Sigmoid colon (tissue), 7 donors: ENCODE measurements at places on chromosomes 1 and 21. TPM values are rescaled to one million over a fixed set of nuclear protein-coding genes. Genes with fewer than 3 reads are reported as not detected.

OR2T29 gene
- not detected for total RNA-seq

AMY1C gene
- total RNA-seq: not detected

LIN28A gene
- not detected for total RNA-seq

ANGPTL3 gene
- not detected for total RNA-seq

CHIA gene
- not detected for total RNA-seq

PEAR1 gene
- total RNA-seq: 8.3 TPM

GNG4 gene
- total RNA-seq: 1.8 TPM

GSTM5 gene
- 3.2 TPM for total RNA-seq

B3GALT2 gene
- 4.9 TPM for total RNA-seq

KRTAP11-1 gene
- total RNA-seq: not detected

DNA sequence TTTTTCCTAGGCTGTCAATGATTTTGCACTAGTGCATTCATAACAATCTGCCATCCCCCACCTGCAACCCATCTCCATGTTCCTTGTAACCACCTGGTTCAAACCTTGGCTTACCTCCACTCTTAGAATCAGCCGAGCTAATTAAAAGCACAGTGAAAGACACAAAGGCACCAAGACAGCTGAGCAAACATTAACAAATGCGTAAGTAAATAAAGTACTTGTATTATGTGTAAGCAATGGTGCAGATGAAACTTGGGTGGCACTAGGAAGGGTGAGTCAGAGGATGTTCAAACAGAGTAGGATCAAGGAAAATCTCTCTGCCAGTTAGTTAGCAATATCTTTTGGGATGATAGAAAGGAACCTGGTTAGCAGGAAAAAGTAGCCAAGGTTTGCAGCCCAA, 5.1 kb upstream of the FOXJ3 start:
- DNase-seq: no peak

- no peak for DNase-seq
Measured at GRCh38 chr1:22096463-22096862, 44.0 kb downstream of the CDC42 start.

DNA sequence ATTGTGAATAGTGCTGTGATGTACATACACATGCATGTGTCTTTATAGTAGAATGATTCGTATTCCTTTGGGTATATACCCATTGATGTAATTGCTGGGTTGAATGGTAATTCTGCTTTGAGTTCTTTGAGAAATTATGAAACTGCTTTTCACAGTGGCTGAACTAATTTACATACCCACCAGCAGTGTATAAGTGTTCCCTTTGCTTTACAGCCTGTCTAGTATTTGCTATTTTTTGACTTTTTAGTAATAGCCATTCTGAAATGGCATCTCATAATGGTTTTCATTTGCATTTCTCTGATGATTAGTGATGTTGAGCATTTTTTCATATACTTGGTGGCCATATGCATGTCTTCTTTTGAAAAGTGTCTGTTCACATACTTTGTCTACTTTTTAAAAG, 54.5 kb upstream of the FAM78B start:
- no peak for DNase-seq

DNA sequence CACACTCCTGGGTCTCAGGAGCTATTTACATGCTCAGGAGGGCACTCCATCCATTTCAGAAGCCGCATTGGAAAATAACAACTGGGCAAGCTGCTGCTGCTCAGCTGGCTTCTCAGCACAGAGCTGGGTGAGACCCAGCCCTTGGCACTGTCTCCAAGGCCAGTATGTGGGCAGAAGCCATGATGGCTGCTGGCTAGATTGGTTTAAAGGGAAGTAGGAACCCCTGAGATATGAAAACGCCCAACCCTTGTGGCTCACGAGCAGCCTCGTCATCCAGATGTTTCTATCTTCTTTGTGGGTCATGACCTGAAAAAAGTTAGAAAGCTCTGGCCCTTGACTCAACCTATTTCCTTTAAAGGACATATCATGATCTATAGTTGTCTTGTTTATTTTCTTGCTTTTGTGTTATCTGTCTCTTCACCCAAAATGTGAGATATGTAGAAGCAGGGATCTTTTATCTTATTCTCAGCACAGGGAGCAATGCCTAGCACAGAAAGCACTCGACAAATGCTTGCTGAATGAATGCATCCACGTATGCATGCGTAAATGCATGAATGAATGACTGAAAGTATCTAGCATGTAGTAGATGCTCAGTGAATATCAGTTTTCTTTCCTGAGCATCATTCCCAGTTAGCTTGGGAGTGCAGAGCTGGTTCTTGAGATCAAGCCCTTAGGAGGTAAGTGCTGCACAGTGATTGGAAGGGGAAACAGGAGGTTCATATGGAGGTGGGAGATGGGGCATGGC, 11.6 kb downstream of the MYBPH start:
- DNase-seq: no peak

DNA sequence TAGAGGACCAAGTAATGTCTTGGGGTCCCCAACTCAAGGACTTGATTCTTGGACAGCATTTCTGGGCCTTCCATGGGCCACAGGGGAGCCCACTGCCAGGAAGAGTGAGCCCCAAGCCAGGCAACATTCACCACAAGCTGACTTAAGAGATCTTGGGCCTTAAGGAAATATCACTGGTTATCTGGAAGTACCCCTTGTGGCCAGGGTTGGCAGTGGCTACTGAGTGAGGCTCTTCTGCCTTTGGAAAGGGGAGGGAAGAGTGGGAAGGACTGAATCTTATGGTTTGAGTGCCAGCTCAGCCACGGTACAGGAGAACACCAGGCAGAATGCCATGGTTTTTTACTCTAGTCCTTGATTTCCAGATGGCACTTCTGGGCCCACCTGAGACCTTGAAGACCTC, 228.9 kb upstream of the RGS18 start:
- DNase-seq: no peak

GRCh38 chr1:53575141-53575954, 116.1 kb downstream of the DMRTB1 start:
- DNase-seq: peak; percentile 46

- no peak for DNase-seq
Measured at GRCh38 chr1:151001602-151002001, 5.1 kb downstream of the MINDY1 start.

DNA sequence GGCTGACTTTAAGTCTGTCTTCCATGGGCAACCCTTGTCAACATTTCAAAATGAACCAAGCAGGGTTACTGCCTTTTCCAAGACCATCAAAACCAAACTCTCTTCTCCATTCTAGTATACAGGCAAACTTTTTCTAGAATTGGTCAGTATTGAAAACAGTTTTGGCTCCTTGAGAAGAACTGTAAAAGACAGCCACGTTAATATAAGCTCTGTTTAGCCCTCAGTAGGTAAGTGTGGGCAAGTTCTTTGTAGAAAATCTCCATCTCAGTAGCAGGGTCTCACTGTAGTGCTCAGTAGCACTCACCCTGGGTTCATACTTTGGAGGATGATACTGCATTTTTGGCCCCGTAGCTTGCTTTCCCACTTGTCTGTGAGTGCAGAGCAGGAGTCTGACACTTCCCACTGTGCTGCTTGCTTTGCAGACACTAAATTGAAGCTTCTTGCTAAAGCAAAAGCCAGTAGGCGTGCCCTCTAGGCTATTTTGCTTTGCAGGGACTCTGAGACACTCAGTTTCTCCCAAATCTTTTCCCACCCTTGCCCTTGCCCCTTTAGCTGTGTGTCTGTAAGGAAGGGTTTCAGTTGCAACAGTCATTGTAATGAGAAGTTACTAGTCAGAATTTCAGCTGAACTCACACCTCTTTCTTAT, 34.3 kb upstream of the CACYBP start:
- DNase-seq: no peak

- no peak for DNase-seq
Measured at GRCh38 chr1:179303200-179303785, 9.7 kb downstream of the SOAT1 start.

GRCh38 chr1:47192458-47193384, 2.9 kb upstream of the PDZK1IP1 start:
- DNase-seq: peak; percentile 84

GRCh38 chr1:114428083-114428754, 82.8 kb downstream of the TRIM33 start:
- DNase-seq: no peak

- no peak for DNase-seq
Measured at GRCh38 chr1:9908871-9909233, 1.2 kb downstream of the CTNNBIP1 start.

- no peak for DNase-seq
Measured at GRCh38 chr1:89907727-89908212, 86.9 kb downstream of the LRRC8D start.

DNA sequence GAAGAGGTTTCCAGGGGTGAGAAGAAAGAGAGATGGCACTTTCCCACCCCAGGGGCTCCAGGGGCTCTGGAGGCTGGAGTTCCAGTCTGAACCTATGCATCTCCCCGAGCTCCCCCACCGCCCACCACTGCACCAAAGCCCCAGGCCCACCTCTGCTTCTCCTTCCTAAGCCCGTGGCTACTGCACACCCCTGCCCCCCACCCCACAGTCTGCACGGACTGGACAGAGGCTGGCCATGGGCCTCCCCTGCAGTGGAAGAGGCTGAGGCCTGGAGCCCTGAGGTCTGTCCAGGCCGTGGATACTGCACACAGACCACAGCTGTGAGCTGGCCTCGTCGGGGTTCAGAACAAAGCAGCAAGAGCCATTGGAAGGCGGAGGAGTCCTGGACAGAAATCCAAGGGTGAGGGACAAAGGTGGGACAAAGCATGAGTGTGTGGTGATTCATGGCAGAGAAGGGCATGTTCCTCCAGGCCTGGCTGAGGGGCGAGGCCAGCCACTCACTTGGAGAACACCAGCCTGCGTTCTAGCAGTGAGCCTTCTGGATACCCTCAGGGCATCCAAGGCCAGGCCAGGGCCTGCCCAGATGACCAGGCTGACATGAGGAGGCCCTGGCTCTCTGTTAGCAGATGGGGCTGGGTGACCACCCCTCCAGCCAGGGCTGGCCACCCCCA, 244.8 kb upstream of the VAMP3 start:
- no peak for DNase-seq

DNA sequence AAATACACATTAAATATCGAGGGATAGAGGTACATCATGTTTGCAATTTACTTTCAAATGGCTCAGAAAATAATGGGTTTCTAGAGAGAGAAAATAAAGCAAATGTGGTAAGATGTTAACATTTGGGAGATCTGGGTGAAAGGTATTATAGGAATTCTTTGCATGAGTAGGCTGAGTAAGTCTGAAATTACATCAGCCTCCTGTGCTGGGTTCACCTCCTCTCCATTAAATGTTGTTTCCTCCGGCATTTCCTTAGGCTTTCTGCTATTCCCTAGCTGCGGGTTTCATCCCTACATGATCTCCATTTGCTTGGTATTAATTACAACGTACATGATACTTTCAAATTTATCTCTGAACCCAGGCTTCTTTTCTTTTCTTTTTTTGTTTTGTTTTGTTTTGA, 31.6 kb downstream of the ZMYND12 start:
- no peak for DNase-seq

DNA sequence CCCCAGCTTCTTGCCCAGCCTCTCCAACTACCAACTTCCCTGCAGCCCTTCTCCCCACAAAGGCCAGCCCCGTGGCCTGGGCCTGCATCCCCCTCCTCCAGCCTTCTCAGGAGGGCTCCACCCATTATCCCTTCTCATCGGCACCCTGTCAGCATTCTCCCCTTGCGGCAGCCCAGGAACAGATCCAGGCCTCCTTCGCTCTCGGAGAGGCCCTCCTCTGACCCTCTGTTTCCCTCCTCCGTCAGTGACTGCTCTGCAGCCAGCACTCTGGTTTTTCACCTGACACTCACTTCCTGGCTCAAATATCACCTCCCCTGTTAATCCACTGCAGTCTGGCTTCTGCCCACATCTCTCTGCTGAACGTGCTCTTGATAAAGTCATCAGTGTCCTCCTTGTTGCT, 17.5 kb downstream of the ADGRB2 start:
- no peak for DNase-seq

DNA sequence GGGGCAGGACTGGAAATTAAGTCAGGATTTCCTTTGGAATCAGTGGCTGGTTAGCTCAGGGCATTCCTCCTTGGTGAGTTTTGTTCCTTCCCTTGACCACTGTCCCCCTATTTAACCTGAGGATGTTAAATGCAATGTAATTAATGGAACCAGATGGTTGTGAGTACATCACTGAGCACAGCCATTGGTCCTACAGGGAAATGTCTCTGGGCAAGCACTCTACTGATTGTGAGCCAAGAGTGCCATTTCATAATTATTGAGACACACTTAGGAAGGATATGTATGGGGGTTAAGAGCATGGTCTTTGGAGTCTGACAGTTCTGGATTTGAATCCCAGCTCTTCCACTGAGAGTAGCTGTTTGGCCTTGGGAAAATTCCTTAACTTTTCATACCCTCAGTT, 74.4 kb downstream of the SPAG17 start:
- DNase-seq: no peak

DNA sequence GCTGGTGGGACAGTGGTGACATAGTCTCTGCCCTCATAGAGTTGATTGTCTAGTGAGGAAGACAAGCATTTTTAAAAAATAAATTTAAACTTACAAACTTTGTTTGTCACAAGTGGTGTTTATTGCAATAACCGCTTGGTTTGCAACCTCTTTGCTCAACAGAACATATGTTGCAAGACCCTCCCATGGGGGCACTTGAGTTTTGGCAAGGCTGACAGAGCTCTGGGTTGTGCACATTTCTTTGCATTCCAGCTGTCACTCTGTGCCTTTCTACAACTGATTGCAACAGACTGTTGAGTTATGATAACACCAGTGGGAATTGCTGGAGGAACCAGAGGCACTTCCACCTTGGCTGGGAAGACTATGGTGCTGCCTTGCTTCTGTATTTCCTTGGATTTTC, 58.4 kb downstream of the LAMC2 start:
- peak; percentile 95 for DNase-seq

DNA sequence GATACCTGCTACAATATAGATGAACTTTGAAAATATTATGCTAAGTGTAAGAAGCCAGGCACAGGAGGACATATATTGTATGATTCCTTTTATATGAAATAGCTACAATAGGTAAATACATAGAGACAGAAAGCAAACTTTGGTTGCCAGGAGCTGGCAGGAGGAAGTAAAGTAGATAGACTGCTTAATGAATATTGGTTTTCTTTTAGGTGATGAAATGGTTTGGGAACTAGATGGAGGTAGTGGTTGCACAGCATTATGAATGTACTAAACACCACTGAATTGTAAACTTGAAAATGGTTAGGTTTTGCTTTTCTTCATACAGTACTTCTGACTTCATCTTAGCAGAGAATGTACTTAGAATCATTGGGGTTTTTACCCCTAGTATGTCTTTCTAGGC, 21.5 kb downstream of the ABCB10 start:
- DNase-seq: no peak

- DNase-seq: no peak
Measured at GRCh38 chr1:52633291-52633754, 355 bp downstream of the SHISAL2A start.

GRCh38 chr1:42928859-42929258, 29.8 kb downstream of the SLC2A1 start:
- DNase-seq: no peak

- no peak for DNase-seq
Measured at GRCh38 chr1:107659961-107660360, 305.0 kb downstream of the VAV3 start.

GRCh38 chr1:23026568-23026967, 7.3 kb downstream of the KDM1A start:
- no peak for DNase-seq

GRCh38 chr1:44808063-44808937, at the start of gene BTBD19:
Gene BTBD19 (plus strand): TSS chr1:44808523. CDS start chr1:44808821, 298 bp downstream.
- peak; percentile 94 for DNase-seq

GRCh38 chr1:187588917-187589316, 760.2 kb downstream of the PLA2G4A start:
- DNase-seq: no peak

GRCh38 chr1:164648636-164649035, 89.7 kb downstream of the PBX1 start:
- no peak for DNase-seq

- DNase-seq: no peak
Measured at GRCh38 chr1:209104646-209105045, 478.9 kb upstream of the CAMK1G start.

GRCh38 chr1:203652724-203653461, 26.3 kb downstream of the ATP2B4 start:
- DNase-seq: no peak
